ENCODE measurements at places on chromosomes 11 and 22.

DNA sequence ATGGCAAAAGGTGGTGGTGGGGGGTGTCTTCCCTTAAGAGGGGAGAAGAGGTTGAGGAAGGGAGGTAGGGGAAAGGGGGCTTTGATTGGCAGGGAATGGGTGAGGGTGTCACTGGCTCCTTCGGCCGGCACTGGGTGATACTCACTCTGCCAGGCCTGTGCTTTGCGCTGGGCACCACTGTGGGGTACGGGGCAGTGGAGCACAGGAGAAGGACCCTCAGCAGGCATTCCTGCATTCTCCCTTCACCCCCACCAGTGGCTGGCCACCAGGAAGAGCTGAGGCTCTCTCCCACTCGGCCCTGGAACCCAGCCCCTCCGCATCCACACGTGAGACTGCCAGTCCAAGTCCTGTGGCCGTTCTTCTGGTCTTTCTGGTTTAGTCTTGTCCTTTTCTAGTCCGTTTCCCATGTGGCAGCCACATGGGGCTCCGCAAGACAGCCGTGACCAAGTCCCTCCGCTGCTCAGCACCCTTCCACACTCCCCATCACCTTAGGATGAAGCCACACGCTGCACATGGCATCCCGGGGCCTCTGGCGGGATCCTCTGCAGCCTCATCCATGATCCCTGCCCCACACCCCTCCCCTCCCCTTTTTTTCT, 8.0 kb downstream of the CAPN5 start:
- no peak for DNase-seq

- no peak for DNase-seq
Measured at GRCh38 chr11:72157131-72157530, 21.6 kb downstream of the FOLR3 start.

GRCh38 chr11:104064034-104064630, 27.7 kb downstream of the DDI1 start:
- no peak for DNase-seq

- peak; percentile 70 for DNase-seq
Measured at GRCh38 chr11:130798280-130798679, 118.0 kb downstream of the SNX19 start.

DNA sequence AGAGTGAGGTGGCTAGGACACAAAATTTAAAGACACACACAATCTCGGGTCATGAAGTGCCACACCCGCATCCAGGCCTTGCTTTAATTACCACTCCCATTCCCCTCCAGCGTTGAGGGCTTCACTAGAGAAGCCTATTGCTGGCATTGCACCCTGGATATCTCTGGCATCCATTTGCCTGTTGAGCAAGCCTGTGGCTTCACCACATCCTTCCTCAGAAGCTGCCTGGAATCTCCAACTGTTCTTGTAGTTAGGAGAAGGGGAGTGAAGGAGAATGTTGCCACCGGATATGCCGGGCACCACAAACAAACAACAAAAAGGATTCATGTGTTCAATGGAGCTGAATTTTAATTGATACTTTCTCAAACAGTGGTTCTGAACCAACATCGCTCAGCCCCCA, 34.4 kb upstream of the RCN1 start:
- peak; percentile 35 for DNase-seq

DNA sequence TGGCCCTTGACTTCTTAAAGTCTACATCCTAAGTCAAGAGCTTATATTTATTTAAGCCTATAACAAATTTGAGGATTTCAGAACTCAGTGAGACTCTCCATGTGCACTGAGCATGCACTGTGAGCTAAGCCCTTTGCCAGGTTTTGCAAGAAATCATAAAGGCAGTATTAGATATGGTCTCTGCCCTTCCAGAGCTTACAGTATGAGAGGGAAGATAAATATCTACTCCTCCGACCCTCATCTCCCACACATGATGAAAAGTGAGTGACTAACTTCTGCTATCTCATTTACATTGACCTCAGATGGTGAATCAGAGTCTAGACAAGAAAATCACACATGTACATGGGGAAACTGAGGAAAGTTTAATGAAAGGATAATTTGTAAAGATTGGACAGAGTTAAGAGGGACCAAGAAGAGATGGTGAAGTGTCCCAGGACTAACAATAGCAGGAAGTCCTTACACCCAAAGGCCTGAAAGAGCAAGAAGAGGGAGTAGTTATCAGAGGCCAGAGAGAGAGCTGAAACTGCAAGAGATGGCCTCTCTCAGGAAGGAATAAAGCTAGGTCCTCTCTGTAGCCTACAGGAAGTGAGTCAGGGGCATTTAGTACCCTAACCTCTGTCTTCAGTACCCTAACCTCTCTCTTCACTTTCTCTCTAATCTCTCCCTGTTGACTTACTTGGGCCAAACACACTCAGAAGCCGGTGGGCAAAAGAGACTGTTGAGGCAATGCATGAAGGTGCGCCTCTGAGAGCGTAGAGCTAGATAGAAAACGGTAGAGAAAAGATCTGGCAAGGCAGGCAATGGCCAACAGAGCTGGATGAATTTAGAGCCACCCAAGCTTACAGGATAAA, 23.0 kb upstream of the BLID start:
- no peak for DNase-seq

GRCh38 chr22:45477366-45478107, 25.1 kb upstream of the FBLN1 start:
- no peak for DNase-seq

- DNase-seq, result no peak
Measured at GRCh38 chr11:12531681-12532080, 142.5 kb upstream of the TEAD1 start.

DNA sequence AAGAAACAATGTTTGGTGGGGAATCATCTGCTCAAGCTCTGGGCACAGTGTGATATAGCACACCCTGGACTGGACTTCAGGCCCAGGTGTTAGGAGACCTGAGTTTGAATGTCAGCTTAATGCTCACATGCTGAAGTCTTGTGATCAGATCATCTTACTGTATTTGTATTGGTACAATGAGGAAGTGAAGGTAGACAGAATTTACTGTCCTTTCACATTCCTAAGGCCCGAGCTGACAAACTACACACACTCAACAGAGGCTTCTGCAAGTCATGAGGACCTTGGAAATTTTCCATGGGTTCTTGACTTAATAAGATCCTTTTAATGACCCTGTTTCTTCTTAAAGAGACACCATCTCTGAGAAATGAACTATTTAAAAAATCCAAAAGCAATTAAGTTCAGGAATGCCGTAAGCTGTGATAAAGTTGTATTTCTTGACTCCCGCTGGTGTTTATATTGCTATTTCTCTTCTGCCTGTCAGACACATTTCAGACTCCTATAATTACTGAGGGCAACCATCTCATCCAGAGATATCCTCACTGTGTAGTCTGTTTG, 802.0 kb downstream of the DLG2 start:
- no peak for DNase-seq

- peak; percentile 50 for DNase-seq
Measured at GRCh38 chr22:28798810-28799605, 1.4 kb downstream of the XBP1 start.

- peak; percentile 29 for DNase-seq
Measured at GRCh38 chr11:95134491-95134890, 44.8 kb downstream of the ENDOD1 start.

DNA sequence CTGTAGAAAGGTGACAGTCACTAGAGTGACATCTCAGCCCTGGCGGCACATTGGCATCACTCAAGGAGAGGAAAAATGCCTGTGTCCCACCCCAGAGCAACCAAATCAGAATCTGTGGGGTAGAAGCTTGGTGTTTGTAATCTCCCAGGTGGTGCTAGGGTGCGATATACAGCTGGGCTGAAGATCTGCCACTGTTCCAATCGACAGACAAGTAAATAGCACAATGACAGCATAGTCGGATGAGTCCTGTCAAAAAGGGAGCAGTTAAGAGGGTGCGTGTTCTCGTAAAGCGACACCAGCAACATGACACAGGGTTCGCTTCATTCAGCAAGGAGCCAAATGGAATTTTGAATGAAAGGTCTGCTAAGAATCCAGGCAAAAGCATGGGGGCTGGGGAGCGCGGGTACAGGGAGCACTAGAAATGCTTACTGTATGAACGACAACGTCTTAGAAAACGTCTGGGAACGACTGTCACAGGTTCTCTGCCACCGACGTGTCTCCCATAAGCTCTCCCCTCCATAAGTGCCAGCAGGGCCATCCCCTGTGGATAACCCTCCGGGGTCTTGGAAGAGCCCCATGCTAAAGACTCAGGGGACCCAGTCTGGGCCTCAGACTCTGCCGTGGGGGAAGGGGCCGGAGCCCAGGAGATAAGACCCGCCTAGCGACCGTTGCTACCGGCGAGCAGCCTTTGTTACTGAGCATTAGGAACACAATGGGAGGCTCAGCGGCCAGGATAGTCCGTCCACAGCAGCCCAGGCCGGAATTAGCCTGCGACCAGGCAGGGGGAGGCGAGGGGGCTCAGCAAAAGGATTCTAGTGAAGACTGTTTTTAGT, 20.8 kb downstream of the ADA2 start:
- no peak for DNase-seq

DNA sequence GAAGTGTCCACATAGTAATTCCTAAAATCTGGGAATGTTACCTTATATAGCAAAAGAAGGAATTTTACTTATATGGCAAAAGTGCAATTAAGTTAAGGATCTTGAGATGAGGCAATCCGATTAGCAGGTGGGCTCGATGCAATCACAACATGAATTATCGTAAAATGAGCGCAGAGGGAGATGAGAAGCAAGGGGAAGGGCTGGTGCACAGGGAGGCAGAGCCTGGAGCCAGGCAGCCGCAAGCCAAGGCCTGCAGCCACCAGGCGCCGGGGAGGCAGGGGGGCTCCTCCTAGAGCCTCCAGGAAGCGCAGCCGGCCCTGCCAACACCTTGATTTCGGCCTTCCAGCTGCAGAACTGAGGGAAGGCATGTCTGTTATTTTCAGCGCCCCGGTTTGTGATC, 85.7 kb downstream of the CELSR1 start:
- DNase-seq, result no peak

DNA sequence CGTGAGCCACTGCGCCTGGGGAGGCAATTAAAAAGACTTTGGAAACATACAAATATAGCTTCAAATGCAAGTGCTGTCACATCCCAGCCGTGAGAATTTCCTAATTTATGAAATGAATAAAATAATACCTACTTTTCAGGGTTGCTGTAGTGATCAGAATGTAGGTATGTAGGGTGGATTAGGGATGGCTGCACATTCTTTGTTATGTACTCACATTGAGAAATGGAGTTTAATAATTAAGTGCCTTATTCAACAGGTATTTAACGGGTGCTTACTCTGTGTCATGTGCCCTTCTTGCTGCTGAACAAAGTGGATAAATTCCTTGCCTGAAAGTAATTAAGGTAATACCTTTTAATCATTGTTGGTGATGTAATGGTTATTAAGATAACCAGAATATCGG, 37.0 kb downstream of the MMP7 start:
- DNase-seq, result no peak

- no peak for DNase-seq
Measured at GRCh38 chr11:33358150-33358831, 101.1 kb downstream of the HIPK3 start.

DNA sequence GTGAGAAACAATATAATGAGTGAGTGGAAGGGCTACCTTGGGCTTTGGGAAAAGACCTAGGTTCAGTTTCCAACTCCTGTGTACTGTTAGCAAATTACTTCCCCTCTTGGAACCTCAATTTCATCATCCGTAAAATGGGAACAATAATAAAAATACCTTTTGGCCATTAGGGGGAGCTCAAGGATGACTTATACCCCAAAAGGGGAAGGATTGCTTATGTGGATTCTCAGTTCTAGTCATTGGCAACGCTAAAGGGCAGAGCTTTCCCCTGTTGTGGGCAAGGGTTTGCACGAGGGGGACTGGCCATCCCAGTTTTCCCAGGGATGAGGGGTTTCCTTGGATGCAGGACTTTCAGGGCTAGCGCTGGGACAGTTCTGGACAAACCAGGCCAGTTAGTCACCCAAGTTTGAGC, 3.1 kb upstream of the COMMD9 start:
- peak; percentile 61 for DNase-seq

DNA sequence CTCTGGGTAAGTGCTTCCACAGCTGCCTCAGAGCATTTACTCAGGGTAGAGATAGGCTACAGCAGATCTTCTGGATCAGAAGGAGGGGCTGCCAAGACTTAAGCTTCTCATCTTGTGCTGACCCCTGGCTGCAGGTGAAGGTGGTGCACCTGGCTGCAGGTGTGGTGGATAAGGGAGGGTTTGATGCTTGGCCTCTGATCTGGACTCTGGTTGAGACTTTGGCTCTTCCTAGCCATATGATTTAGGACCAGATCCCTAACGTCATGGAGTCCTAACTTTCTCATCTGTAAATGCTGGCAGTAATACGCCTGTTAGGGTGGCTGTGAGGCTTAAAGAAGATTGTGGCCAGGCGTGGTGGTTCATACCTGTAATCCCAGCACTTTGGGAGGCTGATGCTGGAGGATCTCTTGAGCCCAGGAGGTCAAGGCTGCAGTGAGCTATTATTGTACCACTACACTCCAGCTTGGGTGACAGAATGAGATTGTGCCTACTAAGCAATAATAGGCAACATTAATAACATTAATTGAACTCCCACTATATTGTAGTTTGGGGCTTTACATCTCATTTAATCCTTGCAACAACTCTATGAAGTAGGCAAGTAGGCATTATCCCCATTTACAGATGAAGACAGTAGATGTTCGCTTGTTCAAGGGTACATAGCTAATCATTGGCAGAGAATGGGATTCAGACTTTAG, 10.7 kb downstream of the DTX4 start:
- no peak for DNase-seq

GRCh38 chr11:112795142-112795815, 165.9 kb upstream of the NCAM1 start:
- DNase-seq, result peak; percentile 73

DNA sequence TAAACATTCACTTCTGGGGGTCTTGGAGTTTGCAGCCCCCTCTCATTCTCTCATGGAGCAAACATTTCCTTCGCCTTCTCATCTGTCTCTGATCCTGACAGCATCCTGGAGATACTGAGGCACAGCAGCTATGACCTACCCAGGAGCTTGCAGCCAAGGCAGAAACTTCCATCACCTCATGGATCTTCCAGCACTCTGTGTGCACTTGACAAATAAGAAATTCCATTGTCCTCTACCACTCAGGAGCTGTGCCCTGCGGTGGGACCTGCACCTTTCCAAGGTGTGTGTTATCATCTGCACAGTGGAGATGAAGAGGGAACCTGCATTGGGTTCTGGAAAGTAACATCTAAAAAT, 49.1 kb downstream of the GGTLC2 start:
- DNase-seq, result no peak

GRCh38 chr11:36162006-36162882, 127.0 kb downstream of the COMMD9 start:
- no peak for DNase-seq

- no peak for DNase-seq
Measured at GRCh38 chr11:4006946-4007680, 87.5 kb upstream of the RRM1 start.

DNA sequence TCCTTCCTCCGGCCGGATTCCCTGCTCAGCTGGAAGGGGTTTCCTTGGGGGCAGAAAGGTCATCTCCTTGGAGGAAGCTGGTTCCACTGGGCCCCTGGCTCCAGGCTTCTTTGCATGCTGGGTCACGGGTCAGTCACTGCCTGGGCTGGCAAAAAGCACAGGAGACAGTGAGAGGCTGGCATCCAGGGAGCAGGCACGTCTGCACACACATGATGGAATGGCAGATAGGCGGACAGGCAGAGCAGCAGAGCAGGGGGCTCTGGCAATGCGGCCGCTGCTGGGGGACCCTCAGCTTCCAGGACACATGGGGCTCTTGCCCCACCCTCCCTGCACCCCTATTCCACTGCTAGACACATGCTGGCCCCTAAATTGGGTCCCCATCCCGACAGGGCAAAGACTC, 40.4 kb downstream of the C11orf58 start:
- DNase-seq, result no peak

Data from urothelium cell line (cell line).